ENCODE measurements at places on chromosomes 1 and 21.

GRCh38 chr1:1869469-1869868 is 21.4 kb downstream of the GNB1 start:
- H3K27ac ChIP-seq = no peak overlapping the region
- no peak overlapping the region for H3K4me3 ChIP-seq
- no peaks in the 10 kb centered on the region for H3K36me3 ChIP-seq
- no peak for DNase-seq

- no peaks in the 10 kb centered on the region for H3K36me3 ChIP-seq
- DNase-seq = no peak
- H3K4me1 ChIP-seq = no peaks in the 10 kb centered on the region
- no peak overlapping the region for H3K4me3 ChIP-seq
- H3K27me3 ChIP-seq = no peaks in the 10 kb centered on the region
These were observed 66.8 kb downstream of the LIPI start for GRCh38 chr21:14143999-14144398.

DNA sequence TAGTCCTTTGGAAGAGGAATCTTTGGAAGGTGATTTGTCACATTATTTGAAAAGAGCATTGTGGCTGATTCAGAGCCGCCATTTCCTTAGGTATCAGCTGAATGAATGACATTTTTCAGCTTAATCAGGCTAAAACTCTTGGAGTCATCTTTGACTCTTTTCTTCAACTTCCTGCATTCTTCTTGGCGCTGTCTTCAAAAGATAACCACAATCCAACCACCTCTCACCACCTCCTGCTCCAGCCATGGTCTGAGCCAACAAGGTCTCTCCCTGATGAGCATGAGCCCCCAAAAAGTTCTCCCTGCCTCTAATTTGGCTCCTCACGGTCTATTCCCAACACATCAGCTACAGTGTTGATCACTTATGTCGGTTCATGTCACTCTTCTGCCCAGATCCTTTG is 297.6 kb upstream of the RUNX1 start:
- no peaks in the 10 kb centered on the region for H3K36me3 ChIP-seq
- no peaks in the 10 kb centered on the region for H3K27me3 ChIP-seq
- no peak for DNase-seq
- H3K27ac ChIP-seq = no peak overlapping the region
- H3K4me1 ChIP-seq = peaks cover 5% of the 10 kb centered on the region

GRCh38 chr1:62082456-62083363 is 111.9 kb upstream of the L1TD1 start:
- no peaks in the 10 kb centered on the region for H3K4me1 ChIP-seq
- peaks cover 24% of the 10 kb centered on the region for H3K36me3 ChIP-seq
- H3K27me3 ChIP-seq = no peaks in the 10 kb centered on the region
- H3K27ac ChIP-seq = no peak overlapping the region
- DNase-seq = no peak

DNA sequence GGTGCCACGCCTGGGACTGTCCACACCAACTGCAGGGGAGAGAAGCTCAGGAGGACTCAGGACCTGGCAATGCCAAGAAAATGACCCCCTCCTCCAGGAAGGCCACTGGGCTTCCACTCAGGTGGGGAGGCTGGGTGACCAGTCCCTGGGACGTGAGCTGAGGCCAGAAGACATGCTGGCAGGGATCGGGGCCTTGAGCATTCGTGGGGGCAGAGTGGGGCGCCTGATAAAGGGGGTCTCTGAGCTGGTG is 15.3 kb upstream of the COL6A2 start:
- no peak for DNase-seq
- H3K27me3 ChIP-seq = peaks cover 12% of the 10 kb centered on the region
- no peak overlapping the region for H3K4me3 ChIP-seq
- H3K36me3 ChIP-seq = no peaks in the 10 kb centered on the region

DNA sequence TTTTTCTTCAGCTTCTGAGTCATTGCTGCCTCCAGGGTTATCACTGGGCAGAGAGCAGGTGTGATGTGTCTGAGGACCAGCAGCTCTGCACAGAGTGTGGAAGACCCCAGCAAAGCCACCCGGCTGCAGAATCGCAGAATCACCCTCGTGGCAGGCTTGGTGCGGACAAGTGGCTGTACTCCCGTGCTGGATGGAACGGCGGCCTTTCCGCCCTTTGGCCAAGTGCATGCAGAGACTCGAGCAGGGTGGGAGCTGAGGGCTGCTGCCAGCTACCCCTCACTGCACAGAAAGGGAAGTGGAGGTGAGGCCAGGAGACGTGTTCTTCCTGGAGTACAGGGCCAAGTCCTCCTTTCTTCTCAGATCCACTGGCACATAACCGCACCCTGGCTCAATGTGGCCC is 162.5 kb downstream of the PCBP3 start:
- H3K4me3 ChIP-seq = no peak overlapping the region
- no peaks in the 10 kb centered on the region for H3K36me3 ChIP-seq
- no peak for DNase-seq
- H3K4me1 ChIP-seq = no peaks in the 10 kb centered on the region
- H3K27ac ChIP-seq = no peak overlapping the region

DNA sequence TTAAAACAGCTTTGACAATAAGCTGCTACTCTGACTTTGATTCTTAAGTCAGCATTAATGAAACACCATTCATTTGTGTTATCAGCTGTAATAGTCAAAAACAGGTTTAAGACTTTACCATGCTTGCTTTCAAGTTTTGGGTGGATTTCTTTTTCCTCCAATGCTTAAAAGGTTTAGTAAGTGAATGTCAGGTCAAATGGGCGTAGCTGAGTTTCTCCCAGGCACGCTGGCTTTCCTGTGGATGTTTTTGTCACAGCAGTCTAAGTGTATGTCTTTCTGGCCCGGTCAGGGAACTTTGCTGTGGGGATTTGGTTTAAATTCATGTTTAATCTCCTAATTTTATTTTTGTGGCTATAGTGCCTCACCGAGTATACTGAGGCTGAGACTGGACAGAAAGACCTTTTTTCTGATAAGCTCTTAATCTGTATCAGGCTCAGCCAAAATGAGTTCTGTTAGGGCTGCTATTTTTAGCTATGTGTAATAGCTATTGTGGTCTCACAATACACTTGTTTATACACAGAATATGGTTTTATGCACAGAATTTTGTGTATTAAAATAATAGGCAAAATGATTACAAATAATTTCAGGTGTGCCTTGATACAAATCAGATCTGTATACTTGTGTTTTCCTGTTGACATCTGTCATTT is 292.8 kb downstream of the DISC1 start:
- H3K27ac ChIP-seq = no peak overlapping the region
- peaks cover 9% of the 10 kb centered on the region for H3K4me1 ChIP-seq
- DNase-seq = no peak
- no peaks in the 10 kb centered on the region for H3K27me3 ChIP-seq
- no peaks in the 10 kb centered on the region for H3K36me3 ChIP-seq
- no peak overlapping the region for H3K4me3 ChIP-seq

- H3K36me3 ChIP-seq = no peaks in the 10 kb centered on the region
- no peak for DNase-seq
- H3K27me3 ChIP-seq = peaks cover 40% of the 10 kb centered on the region
- peaks cover 14% of the 10 kb centered on the region for H3K4me1 ChIP-seq
- H3K4me3 ChIP-seq = no peak overlapping the region
- H3K27ac ChIP-seq = no peak overlapping the region
These were observed 2.0 kb downstream of the KANK4 start for GRCh38 chr1:62317021-62317768.

DNA sequence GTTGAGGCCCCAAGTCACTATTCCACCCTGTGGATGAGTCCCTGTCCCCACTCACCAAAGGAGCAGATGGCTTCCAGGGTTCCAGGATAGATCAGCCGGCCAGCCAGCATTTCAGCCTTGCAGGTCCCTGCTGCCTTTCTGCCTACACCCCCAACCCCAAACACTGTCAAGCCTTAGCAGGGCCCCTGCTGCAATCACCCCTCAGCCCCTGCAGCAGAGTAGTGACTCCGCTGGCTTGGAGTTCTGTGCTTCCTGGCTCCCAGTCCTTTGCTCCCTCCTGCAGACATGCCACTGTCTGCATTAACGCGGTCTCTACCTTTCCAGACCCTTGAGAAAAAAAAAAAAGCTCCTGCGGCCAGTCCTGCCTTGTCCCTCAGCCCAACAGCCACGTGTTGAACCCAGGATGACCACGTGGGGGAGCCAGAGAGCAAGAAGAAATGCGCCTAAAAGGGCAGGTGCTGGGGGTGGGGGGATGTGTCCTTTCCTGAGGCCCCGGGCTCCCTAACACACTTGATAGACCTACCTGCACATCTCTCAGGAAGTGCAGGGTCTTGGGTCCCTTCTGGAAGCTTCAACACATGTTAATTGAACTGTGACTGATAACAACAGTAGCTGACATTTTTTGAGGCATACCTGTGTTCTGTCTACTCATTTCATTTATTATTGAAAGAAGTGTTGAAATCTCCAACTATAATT is 37.4 kb downstream of the RASSF5 start:
- peaks cover 16% of the 10 kb centered on the region for H3K4me1 ChIP-seq
- H3K36me3 ChIP-seq = no peaks in the 10 kb centered on the region
- no peak for DNase-seq
- no peaks in the 10 kb centered on the region for H3K27me3 ChIP-seq
- H3K4me3 ChIP-seq = no peak overlapping the region

GRCh38 chr1:219269171-219269570 is 95.5 kb downstream of the LYPLAL1 start:
- H3K36me3 ChIP-seq = no peaks in the 10 kb centered on the region
- no peak overlapping the region for H3K4me3 ChIP-seq
- no peaks in the 10 kb centered on the region for H3K27me3 ChIP-seq
- no peak for DNase-seq

GRCh38 chr1:215497528-215497927 is 69.6 kb upstream of the KCTD3 start:
- no peak for DNase-seq
- no peak overlapping the region for H3K4me3 ChIP-seq
- no peaks in the 10 kb centered on the region for H3K4me1 ChIP-seq
- H3K36me3 ChIP-seq = no peaks in the 10 kb centered on the region

DNA sequence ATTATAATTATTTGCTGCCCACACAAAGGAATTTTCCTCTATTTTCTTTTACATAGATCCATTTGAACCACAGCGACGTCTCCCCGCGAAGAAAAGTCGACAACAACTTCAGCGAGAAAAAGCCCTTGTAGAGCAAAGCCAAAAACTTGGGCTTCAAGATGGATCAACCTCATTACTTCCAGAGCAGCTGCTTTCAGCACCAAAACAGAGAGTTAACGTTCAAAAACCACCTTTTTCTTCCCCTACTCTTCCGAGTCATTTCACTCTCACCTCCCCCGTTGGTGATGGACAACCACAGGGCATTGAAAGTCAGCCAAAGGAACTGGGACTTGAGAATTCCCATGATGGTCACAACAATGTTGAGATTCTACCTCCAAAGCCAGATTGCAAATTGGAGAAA is 7.2 kb downstream of the GORAB start:
- peaks cover 29% of the 10 kb centered on the region for H3K36me3 ChIP-seq
- H3K4me3 ChIP-seq = no peak overlapping the region
- H3K27ac ChIP-seq = no peak overlapping the region
- no peak for DNase-seq

DNA sequence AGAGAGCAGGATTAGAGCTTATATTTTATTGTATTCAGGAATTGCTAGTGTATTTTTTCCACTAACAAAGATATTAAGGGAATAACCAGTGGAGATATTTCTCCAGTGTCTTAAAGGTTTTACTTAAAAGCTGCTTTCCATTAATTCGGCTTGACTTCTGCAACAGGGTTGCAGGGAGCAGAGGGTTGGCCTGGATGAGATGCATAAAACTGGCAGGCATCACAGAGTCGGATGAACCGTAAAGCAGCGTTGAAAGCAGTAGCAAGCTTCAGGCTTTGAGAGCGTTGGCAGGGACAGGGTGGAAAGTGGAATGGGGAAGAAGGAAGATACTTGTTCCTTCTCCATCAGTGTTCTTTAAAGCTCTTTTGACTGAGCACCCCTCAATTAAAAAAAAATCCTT is 237.2 kb downstream of the LMO4 start:
- no peaks in the 10 kb centered on the region for H3K27me3 ChIP-seq
- no peaks in the 10 kb centered on the region for H3K36me3 ChIP-seq
- DNase-seq = no peak
- no peak overlapping the region for H3K4me3 ChIP-seq

- H3K4me1 ChIP-seq = peaks cover 23% of the 10 kb centered on the region
- H3K27me3 ChIP-seq = no peaks in the 10 kb centered on the region
- peak overlapping the region; percentile 84 for H3K27ac ChIP-seq
- peaks cover 6% of the 10 kb centered on the region for H3K36me3 ChIP-seq
These were observed 406 bp downstream of the NME7 start for GRCh38 chr1:169367096-169367685.

DNA sequence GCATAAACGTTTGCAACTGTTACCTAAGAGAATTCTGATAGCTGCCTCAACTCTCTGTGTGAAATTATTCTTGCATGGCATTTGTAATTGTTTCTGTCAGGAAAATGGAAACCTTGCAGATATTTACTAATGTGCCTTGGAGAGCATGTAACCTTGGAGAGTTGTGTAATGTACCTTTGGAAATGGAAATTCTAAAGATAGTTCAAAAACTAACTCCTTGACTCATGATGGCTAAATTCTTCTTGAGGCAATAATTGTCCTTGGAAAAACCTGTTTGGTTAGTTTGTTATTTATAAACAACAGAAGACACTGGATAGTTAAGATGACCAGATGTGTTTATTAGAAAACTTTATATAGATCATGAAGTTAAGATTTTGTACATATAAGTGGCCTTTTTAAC is 1033.8 kb downstream of the PLA2G4A start:
- H3K27ac ChIP-seq = no peak overlapping the region
- no peak overlapping the region for H3K4me3 ChIP-seq
- H3K4me1 ChIP-seq = no peaks in the 10 kb centered on the region

GRCh38 chr1:184164536-184164935 is 113.0 kb downstream of the TSEN15 start:
- H3K4me1 ChIP-seq = peaks cover 13% of the 10 kb centered on the region
- H3K36me3 ChIP-seq = no peaks in the 10 kb centered on the region
- H3K27me3 ChIP-seq = no peaks in the 10 kb centered on the region
- no peak overlapping the region for H3K4me3 ChIP-seq
- DNase-seq = no peak
- H3K27ac ChIP-seq = no peak overlapping the region

DNA sequence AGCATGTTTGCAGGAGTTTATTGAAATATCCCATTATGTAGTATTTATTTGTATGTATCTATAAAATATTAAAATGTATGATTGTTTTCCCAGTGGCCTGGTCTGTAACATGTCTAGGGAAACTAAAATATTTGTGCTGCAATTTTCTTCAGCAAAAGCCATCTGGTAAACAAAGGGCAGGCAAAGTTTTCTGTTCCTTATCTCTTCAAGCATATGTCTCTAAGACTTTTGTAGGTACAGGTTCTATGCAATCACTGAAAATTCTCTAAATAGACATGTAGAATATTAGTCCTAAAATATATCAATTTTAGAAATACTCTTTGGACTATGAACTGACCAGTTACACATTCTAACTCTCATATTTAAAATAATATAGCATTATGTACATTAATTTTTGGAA is 585.8 kb upstream of the RGS18 start:
- DNase-seq = no peak
- H3K27me3 ChIP-seq = no peaks in the 10 kb centered on the region
- H3K27ac ChIP-seq = no peak overlapping the region
- H3K4me3 ChIP-seq = no peak overlapping the region
- no peaks in the 10 kb centered on the region for H3K36me3 ChIP-seq
- H3K4me1 ChIP-seq = no peaks in the 10 kb centered on the region
